ENCODE measurements at places on chromosomes 6 and 20. TPM values are rescaled to one million over a fixed set of nuclear protein-coding genes. Genes with fewer than 3 reads are reported as not detected.

GRCh38 chr20:36676701-36677421 lies 30.9 kb upstream of the SLA2 start:
- DNase-seq: no peak

Gene PRL
- total RNA-seq: 0.33 TPM

DNA sequence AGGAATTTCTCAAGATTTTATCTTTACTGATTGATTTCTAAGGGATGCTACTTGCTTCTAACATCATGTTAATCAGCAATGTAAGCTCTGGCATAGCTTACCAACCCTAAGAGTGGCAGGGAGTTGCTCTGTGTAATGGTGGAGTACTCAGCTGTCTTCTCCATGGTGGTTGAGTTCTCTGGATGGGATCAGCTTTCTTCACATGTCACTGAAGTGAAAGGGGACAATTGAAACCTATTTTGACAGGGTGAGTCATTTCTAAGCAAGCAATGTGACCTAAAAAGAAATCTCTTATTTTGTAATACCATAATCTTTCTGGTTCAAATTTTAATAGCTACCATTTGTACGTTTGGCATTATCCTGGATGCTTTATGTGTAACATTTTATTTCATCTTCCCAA lies 430.4 kb downstream of the GJA1 start:
- DNase-seq: no peak

DNA sequence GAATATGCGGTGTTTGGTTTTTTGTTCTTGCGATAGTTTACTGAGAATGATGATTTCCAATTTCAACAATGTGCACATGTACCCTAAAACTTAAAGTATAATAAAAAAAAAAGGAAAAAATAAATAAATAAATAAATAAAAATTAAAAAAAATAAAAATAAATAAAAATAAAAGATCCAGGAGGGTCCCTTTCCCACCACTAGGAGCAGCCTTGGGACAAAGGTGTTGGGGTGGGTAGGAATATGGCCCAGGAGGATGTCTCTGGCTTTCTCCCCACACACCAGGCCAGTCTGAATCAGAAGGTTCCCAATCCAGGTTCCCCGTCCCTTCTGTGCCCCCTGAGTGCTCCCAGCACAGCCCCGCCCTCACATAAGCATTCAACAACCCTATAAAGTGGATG lies 9.5 kb downstream of the LRFN2 start:
- DNase-seq: no peak

DNA sequence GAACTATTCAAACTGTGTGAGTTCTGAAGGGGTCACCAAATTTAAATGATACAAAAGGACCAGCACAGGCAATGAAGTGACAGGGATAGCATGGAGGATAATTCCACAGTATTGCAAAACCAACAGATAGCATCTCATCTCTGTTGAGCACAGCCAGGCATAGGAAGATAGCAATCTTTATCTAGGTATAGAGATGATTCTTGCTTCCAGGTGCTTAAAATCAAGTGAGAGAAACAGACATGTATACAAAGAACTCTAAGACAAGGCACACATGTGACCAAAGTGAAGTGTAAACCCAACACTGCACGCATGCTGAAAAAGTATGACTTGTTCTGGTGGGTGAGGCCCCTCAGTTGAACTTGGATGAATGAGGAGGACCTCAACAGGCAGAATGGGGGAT lies 48.4 kb upstream of the ARMC2 start:
- DNase-seq: no peak

Gene DPPA5
- total RNA-seq: not detected

DNA sequence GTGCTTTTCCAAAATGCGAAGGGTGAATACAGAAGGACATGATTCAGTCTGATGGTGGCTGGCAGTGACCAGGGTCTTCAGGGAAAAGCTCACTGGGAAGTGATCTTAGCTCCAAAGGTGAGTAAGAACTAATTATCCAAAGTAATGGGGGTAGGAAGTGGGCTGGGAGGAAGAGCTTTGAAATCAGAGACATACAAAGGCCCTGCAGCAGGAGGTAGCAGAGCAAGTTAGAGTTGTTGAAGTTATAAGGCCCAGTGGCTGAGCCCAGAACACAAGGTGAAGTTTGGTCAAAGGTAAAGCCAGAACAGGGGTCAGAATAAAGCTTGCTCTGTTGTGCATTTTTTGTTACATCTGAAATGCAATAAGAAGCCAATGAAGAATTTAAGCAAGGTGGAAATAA lies 81.2 kb downstream of the PLCB1 start:
- no peak for DNase-seq

- DNase-seq: no peak
Observed at GRCh38 chr6:166648846-166649245, 21.8 kb upstream of the RPS6KA2 start.

- DNase-seq: peak; percentile 57
Observed at GRCh38 chr6:11185204-11185842, 47.1 kb downstream of the NEDD9 start.
